Stimulated activated CD8-positive, alpha-beta memory T cell treated with anti-CD3 and anti-CD28 coated beads, Interleukin-7, amount 100 ng/mL, for 1 hour (primary cell): ENCODE measurements at places on chromosomes 16 and 17.

- no peak for DNase-seq
Measured at GRCh38 chr16:55357241-55357640, 33.2 kb downstream of the IRX6 start.

GRCh38 chr16:88368036-88368435 is 14.7 kb upstream of the ZNF469 start:
- no peak for DNase-seq

- no peak for DNase-seq
Measured at GRCh38 chr17:55673743-55674506, 48.7 kb downstream of the TMEM100 start.

- DNase-seq, result no peak
Measured at GRCh38 chr17:12242345-12242954, 221.8 kb downstream of the MAP2K4 start.

DNA sequence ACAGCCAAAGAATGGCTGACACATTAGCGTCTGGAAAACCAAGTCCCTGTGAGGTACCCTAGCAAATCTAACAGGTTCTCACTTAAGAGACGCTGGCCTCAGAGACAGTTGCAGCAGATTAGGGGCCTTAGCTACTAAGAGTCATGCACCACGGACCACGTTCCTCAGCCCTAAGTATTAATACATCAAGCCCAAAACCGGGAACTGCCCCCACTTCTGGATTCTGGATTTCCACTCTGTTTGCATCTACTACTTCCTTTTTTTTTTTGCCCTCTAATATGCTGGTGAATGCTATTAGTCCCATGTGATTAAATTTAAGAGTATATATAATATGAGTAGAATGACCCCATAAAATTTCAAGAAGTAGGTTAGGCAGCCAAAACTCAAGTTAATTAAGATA is 775 bp upstream of the TERB1 start:
- DNase-seq, result no peak

- no peak for DNase-seq
Measured at GRCh38 chr17:74282587-74283370, 8.7 kb downstream of the DNAI2 start.

- no peak for DNase-seq
Measured at GRCh38 chr17:79990704-79991103, 45.0 kb downstream of the TBC1D16 start.

- no peak for DNase-seq
Measured at GRCh38 chr16:88599092-88599733, 29.0 kb downstream of the ZC3H18 start.

- no peak for DNase-seq
Measured at GRCh38 chr17:12180644-12181261, 160.1 kb downstream of the MAP2K4 start.

GRCh38 chr17:81123052-81124048 is 42.0 kb upstream of the PVALEF start:
- no peak for DNase-seq

- no peak for DNase-seq
Measured at GRCh38 chr17:74566132-74566753, 1.1 kb downstream of the CD300H start.

DNA sequence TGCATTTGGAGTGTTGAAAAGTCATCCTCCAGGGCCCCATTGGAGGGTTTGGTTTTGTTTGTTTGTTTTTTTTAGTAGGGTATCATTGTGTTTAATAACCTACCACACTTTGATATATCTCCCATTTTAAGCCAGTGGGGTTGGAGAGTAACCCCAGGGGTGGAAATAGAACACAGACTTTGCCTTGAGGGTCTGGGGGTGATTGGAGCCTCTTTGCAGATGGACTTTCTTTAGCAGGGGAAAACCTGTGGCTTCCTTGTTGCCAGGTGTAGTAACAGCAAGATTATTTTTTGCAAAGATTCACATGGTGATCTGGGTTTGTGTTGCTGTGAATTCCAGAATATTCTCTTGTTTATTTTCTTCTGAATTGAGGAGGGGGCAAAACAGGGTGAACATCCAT is 1.5 kb downstream of the ABCC1 start:
- DNase-seq, result no peak
